ENCODE measurements at places on chromosomes 1 and 21.
A peak's percentile ranks its signal among the peaks of the same experiment; 100 is the strongest.

- no peak for DNase-seq
These were observed 31.2 kb upstream of the COQ8A start for GRCh38 chr1:226908913-226909312.

GRCh38 chr1:30654188-30654587, 69.2 kb downstream of the MATN1 start:
- no peak for DNase-seq

DNA sequence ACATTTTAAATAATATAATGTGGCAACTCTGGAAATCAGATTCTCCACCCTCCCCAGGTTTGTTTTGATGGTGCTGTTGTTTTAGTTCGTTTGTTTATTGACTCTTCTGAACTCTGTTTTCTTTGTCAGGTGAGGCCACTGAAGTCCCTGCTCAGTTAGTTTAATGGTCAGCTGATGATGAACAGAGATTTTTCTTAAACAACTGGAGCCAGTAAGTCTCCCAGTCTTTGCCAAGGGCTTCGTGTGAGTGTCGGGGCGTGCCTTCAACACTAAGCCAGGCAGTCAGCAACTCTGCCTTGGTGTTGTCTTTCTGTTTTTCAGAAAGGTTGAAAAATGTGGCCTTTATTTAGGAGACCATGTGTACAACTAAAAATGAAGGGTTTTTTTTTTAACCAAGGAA, 58.9 kb downstream of the TEX35 start:
- no peak for DNase-seq

DNA sequence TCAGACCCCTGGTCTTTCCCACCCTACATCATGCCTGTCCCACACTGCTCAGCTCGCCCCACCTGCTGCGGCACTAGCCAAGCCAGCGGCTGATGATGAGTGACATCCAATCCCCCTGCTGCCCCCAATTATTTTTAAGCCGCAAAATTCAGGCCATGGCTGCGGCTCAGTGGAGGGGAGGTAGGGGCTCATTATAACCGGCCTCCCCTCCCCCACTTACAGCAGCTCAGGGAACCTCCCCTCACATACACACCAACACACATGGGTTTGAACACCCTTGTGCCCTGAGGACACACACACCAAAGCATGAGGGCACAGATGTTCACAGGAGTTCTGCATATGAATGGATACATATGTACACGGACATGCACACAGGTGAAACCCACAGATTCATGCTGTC, 5.3 kb downstream of the ADGRB2 start:
- DNase-seq: no peak

DNA sequence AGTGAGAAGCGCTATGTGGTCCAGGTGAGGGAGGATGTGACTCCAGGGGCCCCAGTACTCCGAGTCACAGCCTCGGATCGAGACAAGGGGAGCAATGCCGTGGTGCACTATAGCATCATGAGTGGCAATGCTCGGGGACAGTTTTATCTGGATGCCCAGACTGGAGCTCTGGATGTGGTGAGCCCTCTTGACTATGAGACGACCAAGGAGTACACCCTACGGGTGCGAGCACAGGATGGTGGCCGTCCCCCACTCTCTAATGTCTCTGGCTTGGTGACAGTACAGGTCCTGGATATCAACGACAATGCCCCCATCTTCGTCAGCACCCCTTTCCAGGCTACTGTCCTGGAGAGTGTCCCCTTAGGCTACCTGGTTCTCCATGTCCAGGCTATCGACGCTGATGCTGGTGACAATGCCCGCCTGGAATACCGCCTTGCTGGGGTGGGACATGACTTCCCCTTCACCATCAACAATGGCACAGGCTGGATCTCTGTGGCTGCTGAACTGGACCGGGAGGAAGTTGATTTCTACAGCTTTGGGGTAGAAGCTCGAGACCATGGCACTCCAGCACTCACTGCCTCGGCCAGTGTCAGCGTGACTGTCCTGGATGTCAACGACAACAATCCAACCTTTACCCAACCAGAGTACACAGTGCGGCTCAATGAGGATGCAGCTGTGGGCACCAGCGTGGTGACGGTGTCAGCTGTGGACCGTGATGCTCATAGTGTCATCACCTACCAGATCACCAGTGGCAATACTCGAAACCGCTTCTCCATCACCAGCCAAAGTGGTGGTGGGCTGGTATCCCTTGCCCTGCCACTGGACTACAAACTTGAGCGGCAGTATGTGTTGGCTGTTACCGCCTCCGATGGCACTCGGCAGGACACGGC, 2.2 kb downstream of the CELSR2 start:
- no peak for DNase-seq

DNA sequence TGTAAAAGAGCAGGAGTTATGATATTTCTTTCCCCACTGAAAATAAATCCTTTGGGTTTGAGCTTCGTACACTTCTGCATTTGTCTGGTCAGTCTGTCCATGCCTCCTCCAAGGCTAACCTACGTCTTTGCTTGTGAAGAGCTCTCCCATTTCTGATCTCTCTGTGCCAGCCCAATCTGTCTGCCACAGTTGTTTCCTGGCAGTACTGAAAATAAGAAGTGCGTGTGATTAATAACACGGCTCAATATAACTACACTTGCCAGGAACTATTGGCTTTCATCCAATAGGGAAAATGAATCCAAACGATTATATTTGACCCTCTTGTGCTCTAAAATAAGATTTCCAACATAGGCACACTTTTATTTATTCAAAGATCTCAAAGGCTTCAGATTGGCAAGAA, 19.2 kb upstream of the COL24A1 start:
- no peak for DNase-seq

GRCh38 chr1:236066828-236067386, 2.0 kb upstream of the NID1 start:
- peak; percentile 66 for DNase-seq

DNA sequence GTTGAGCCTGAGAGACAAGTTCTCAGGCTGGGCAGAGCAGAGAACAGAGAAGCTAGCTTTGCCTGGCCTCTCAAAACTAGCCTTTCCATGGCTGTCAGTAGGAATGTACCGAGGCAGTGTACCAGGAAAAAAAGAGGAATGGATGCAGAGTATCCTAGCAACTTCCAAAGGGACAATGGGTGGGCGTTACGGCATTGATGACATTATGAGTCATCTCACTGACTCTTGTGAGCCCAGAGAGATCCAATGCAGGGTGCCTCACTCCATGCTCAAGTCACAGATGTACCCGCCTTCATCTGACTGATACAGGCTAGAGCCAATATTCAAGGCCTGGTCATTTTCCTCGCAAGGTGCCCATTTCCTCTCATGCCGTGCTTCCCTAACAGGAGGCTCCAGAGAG, 51.4 kb upstream of the C8B start:
- no peak for DNase-seq

DNA sequence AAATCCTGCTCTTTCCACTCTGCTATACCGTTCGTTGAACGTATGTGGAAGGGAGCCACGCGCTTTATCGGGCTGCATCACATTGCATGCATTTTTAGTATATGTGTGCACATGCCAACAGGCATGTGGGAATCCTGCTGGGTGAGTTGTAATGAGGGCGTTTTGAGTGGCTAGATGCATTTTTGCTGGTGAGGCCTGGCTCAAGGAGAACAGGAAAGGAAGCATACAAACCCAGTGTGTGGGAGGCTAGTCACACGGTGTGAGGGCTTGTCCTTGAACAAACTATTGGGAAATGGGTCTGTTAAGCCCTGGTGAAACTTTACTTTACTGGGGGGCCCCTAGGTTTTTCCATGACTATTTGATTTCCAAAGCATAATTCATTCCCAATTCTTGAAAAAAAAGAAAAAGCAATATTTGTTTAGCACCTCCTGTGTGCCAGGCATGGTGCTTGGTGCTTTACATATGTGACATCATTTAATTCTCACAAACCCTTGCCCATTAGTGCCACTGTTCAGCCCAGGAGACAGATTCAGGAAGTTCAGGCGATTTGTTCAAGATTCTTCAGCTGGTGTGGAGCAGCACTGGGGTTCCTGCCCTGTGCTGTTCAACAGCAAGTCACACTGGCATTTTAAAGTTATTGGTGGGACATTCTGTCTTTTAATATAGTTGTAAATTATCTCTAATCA, 25.6 kb upstream of the JUN start:
- DNase-seq: no peak

GRCh38 chr1:154994591-154994990, 1.2 kb downstream of the LENEP start:
- no peak for DNase-seq

DNA sequence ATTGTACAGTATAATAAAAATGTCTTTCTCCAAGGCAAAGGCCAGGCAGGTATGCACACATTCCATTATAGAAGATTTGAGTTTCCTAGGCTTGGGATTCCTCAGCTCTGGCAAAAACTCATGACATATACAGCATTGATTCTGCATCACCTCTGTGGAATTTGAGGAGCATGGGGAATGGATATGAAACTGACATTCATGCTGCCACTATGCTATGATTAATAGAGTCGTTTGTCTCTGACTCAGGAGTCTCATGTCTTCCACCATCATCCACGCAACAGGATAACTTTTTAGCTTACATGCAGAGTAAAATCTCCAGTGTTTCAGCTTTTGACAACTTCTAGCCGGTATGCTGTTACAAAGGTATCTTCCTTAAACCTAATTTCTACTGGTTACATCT, 49.8 kb upstream of the ADORA3 start:
- no peak for DNase-seq

DNA sequence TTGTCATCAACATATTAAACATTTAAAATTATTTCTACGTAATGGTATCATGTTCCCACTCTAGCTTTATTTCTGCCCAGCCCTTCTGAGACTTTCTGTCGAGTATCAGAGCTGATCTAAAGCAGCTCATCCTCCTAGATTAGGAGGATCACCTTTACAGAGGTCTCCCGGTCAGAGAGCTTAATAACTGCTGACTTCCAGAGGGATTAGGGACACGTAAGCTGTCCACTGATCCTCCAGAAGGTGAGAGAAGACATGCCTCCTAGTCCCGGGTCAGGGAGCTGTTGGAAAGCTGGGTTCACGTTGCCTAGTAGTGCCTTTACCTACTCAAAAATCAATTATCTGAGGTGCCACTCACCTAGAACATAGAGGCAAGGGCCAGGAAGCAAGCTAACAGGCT, 31.2 kb upstream of the NADK start:
- DNase-seq: no peak

DNA sequence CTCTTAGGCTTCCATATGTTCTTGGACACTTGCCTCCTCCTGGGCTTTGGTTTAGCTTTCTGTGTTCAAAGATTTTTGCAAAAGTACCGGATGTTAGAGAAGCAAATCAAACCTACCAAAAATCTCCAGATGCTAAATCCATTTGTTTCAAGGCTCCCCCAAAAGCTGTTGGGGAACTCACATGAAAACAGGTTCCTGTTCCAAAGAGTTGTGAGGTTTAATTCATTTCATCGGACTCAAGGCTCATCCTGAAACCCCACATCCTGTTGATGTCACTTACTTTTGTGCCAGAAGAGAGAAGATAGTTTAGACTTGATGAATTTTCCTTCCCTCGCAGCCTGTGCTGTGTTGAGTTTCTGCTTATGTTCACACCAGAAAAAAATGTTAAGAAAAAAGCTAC, 41.7 kb upstream of the RXRG start:
- no peak for DNase-seq

GRCh38 chr1:223453902-223454301, 60.7 kb downstream of the CCDC185 start:
- no peak for DNase-seq

DNA sequence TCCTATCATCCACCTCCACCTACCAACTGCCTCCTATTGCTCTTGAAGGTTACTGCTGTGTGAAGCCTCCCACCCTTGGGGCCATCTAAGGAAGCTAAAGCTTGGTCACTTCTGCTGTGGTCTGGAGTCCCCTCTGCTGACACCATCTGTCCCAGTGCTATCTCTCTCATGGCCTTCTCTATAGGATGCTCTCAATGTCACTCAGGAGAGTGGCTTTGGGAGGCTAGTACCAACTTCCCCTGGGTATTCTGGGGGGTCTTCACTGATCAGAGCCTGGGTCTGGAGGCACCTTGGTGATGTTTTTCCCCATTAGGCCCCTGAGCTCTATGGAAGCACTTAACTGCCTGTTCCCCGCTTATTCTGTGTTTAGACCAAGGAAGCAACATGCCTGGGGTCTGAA, 12.3 kb upstream of the NCF2 start:
- no peak for DNase-seq

DNA sequence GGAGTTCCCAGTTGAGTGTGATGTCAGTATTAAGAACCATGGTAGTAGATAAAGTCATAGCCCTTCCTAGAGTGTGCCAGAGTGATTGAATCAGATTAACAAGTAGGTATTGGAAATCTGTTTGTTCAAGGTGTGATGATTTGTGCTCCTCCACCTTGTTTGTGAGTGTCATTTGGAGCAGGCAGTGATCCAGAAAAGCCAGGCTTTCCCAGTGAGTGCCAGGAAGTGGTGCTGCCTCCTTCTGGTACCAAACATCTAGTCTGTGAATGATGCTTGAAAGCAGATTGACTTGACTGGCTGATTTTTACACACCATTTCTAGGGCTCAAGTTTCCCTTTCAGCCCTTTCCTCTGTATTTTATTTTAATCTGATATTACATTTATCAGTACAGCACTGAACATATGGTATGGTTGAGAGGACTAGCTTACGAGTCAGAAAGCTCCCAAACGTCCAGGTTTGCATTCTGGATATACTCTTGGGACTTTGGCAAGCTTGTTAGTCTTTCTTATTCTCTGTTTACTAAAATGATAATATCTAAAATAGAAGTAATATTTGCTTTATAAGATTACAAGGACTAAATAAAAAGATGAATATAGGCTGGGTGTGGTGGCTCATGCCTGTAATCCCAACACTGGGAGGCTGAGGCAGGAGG, 100.7 kb downstream of the PATJ start:
- DNase-seq: no peak

DNA sequence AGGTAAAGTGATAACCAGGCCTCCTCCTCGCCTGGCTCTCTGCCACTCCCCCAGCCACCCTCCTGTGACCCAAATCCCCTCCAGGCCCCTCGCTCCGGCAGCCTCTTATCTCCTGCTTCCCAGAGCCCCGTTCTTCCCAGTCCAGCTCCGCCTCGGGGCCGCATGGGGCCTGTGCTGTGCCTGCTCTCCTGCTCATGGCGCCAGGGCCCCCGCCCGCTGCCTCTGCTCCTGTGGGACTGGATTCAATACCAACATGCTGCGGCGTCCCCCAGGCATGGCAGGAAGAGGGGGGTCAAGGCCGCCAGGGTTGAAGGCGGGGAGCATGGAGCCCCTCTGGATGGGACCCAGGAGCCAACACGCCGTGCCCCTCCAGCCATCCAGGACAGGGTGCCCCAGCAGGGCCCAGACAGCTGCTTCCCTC, 213.0 kb upstream of the VAMP3 start:
- DNase-seq: no peak

Measured in CD4-positive, alpha-beta T cell treated with Interleukin-15 for 4 hours (primary cell).